GOT3 (cell line): ENCODE measurements at places on chromosomes 6 and 20.

DNA sequence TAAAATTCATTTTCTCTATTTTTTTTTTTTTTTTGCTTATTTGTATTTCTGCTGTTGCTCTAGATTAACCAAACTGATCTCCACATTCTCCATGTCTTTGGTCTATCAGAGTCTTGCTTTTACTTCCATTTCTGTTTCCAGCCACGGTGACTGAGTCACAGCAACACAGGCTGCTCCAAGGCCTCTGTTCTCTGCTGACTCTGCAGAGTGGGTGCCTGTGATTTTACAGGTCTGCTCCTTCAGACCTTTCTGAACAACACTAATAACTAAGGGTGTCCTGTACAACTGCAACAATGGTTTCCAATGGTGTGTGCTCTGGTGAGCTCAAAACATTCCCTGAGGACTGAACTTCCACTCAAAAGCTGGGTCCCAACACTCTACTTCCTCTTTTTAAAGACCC is 102.3 kb upstream of the BMP2 start:
- no peak for DNase-seq

DNA sequence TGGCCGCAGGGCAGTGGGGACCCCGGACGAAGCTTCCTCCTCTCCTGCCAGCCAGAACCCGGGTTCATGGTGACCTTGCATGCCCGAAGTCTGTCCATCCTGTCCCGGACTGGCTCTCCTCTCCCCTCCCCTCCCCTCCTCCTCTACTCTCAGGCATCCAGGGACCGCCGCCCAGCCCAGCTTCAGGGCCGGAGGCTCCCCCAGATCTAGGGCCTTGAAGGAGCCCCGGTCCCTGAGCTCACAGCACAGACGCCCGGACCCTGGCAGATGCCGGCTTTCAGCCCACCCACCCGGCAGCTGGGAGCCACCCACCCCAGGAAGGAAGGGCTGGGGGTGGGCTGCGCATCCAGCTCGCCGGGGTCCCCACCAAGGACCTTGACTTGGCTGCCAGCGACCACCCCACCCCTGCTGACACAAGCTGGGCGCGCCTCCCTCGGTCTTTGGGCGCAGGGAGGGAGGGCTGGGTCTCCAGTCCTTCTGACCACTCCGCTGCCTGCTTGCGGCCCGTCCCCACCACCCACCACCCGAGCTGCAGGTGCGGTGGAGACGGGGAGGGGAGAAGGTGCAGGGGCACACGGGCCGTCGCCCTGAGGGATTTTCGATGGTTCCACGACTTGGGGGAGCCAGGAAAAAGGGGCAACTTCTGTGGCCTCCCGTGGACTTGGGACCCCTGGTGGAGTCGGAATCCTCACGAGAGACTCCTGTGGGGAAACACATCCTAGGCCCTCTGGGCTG is 5.8 kb upstream of the ABHD16B start:
- no peak for DNase-seq

DNA sequence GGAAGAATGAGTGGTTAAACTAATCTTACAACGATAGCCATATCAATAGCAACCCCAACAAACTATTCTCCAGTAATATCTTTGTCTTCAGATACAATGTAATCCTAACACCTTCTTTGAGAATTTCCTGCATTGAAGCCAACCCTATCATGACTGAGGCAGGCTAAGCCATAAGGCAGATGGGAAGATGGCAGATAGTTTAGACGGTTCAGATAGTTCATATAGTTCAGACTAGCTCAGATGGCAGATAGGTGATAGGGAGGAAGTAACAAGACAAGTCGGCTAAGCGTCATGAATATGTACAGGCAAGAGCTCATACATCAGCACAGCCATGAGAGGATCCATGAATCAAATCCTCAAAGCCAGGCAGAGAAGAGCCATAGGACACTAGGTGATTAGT is 39.1 kb upstream of the BEND6 start:
- DNase-seq, result no peak

DNA sequence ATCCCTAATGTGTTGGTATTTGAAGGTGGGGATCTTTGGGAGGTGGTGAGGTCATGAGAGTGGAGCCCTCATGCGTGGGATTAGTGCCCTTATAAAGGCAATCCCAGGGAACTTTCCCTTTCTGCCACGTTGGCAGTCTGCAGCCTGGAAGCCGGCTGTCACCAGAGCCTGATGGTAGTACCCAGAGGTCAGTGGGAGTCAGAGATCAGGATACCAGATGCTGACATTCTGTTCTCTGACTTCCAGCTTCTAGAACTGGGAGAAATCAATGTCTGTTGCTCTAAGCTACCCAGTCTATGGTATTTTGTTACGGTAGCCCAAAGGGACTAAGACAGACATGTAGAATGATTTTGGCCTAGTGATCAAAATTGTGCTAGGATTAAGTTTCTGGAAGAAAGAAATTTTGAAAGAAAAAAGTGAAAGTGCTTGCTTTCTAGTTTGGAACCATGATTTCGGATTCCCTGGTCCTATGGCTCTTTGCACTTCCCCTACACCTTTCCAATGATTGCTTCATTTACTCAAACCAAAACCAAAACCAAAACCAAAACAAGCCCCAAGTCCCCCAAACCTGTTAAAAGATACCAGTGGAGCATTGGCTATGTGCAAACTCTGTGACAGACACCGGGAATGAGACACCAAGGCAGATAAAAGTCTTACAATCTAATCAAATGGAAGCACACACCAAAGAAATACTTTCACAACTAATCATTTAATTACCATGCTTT is 173.7 kb upstream of the ZNF217 start:
- no peak for DNase-seq

- DNase-seq, result no peak
Measured at GRCh38 chr6:132814716-132815570, 574 bp downstream of the RPS12 start.

DNA sequence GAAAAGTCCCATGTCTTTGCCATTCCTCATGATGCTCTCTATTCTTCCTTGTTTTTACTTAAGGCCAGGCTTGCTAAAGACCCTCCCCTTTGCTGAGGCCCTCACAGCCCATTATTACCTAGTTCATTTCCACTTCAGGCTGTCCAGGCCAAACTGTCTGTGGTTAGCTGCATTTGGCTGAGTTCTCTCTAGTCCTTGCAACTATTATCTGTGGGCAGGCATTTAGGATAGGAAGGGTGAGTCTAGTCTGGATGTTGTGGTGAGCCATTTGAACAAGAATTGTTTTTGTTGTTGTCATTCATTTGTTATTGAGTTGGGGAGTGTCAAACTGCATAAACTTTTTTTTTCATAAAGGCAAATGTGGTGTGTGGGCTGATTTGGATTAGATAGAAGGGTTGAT is 182.4 kb downstream of the CD109 start:
- no peak for DNase-seq

DNA sequence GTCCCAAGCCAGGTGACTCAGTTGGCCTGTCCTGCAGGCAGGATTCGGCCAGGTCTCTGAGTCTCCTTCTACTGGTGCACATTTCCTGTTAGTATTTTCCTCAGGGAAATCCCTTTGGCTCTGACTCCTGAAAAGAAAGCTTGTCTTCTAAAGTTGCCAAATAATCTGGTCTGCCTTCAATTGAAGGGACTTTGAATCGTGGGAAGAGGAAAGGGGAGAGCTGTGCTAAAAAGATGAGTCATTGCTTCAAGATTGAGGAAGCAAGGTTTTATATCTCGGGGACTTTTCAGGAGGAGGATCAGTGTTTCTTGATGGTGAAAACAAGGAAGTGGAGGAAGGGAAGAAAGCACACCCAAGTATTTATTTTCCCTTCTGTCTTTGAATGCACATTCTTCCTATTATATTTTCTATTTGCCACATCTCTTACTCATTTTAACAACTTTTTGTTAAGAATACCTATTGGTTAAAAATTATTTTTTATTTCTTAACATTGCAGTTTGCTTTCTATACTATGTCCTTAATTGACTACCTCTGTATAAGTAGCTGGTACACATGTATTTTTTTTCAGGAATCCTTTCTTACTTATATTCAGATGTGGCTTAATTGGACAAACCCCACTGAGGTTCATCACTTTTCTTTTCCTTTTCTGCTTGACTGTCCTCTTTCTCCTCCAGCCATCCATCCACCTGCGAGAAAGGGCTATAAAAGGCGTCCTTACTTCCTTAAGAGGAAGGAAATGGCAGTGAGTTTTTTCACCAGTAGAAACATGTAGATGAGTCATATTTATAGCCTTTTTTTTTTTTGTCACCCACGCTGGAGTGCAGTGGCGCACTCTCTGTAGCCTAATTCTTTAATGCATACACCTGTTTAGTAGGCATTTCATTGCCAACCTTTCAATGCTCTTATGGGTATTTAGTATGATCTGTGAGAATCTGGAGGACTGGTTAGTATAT is 15.0 kb upstream of the IFNGR1 start:
- peak; percentile 15 for DNase-seq

DNA sequence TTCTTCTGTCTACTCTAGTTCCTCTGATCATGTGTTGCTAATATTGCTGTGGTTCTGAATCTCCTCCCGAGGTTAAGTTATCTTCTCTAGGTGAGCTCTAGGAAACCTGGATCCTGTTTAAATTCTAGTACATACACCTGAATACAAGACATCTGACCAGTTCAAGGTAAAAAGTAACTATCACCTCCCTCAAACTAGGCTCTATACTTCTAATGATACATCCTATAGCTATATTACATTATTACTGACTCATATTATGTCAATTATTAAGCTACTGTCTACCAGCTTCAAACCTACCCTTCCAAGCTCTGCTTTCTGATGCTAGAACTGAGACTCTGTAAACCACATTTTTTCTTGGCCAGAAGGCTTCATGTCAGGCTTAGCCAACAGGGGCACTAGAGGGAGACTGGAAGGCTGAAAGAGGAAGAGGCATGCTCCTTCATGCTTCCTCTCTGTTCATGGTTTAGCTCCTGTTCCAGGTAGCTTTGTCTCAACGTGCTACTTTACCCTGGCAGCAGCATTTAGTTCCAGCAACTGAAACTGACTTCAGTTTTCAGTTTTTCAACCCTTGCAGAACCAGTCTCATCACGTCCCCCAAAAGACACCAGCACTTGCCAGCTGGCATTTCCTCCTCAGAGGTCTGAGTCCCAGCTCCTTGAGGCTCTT is 148.4 kb upstream of the TOP1 start:
- no peak for DNase-seq

GRCh38 chr6:167904791-167905190 is 78.1 kb downstream of the AFDN start:
- no peak for DNase-seq

GRCh38 chr20:2703716-2704475 is 11.3 kb downstream of the EBF4 start:
- DNase-seq, result no peak

- no peak for DNase-seq
Measured at GRCh38 chr6:106569428-106569827, 59.9 kb downstream of the RTN4IP1 start.

GRCh38 chr20:43720007-43720406 is 6.8 kb downstream of the GTSF1L start:
- no peak for DNase-seq

DNA sequence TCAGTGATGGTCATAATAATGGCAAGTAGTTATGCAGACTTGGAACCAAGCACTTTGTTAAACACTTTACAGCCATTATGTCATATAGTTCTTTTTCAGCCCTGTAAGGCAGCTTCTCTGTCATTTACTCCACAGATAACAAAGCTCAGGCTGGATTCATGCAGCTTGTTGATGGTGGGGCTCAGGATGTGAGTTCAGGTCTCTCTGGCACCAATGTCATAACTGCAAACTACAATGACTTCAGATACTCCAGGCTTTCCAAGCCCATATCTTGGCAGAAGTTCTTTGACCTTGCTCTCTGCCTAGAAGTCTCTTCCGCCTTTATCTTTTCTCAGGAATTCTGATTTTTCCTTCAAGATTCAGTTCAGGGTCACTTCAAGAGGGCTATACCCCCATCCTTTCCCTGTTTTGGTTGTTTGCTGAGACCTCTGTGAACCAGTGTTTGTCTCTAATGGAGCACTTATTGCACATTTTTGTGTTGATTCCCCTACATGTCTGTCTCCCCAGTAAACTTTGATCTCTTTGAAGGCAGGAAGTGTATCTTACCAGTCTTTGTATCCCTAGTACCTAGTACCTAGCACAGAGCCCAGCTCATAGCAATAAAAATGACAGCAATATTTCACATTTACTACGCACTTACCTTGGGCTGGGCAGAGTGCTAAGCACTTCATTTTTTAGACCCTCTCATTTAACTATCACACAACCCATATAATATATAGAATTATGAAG is 19.7 kb upstream of the EFHC1 start:
- DNase-seq, result no peak

- DNase-seq, result no peak
Measured at GRCh38 chr6:27091661-27092315, 155.7 kb upstream of the PRSS16 start.

GRCh38 chr6:2216794-2217383 is 28.5 kb downstream of the GMDS start:
- DNase-seq, result no peak

GRCh38 chr6:30044630-30045029 is 16.4 kb upstream of the POLR1H start:
- DNase-seq, result peak; percentile 3

DNA sequence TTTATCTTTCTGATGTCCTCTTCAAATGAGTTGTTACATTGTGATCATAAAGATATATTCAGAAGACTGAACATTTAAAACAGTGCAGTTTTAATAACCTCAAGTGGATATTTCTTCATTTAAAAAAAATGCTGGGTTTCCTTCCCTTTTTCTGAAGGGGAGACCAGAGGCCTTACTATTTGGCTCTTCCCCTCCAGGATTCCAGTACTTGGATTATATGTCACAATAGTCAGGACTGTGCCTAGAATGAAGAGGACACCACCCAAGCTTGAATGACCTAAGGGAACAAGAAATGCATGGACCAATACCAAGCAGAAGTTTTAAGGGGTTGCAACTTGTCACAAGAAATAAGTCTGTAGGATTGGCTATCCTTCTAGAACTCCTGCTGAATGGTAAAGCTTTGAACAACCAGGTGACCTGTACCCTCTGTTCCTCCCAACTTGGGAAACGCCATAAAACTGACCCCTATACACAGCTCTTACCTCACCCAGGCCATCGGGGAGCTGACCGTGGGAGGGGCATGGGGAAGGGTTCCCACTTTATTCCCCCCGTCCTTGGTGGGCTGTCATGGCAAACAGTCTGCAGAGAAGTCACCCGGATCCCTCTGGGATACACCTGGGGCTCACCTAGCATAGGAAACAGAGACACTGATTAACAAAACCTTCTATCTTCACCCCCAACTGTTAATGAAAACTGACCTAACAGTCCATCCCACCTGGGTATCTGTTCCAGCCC is 2.0 kb downstream of the FRS3 start:
- no peak for DNase-seq

GRCh38 chr6:143677891-143678791 is at the start of gene PHACTR2:
TSS of gene PHACTR2 (plus strand) at chr6:143677965. CDS start at chr6:143678164, 199 bp downstream.
- DNase-seq, result no peak

- DNase-seq, result no peak
Measured at GRCh38 chr6:125867483-125867942, 76.8 kb downstream of the NCOA7 start.

GRCh38 chr6:43250992-43251373 is 7.7 kb downstream of the TTBK1 start:
- no peak for DNase-seq

GRCh38 chr6:156182356-156182755 is 594.8 kb upstream of the ARID1B start:
- DNase-seq, result no peak

GRCh38 chr6:119620846-119621555 is 271.4 kb upstream of the MAN1A1 start:
- DNase-seq, result peak; percentile 9

- no peak for DNase-seq
Measured at GRCh38 chr20:22217712-22218352, 366.5 kb downstream of the FOXA2 start.
